ENCODE measurements at places on chromosomes 3 and 15.
A peak's percentile ranks its signal among the peaks of the same experiment; 100 is the strongest.

DNA sequence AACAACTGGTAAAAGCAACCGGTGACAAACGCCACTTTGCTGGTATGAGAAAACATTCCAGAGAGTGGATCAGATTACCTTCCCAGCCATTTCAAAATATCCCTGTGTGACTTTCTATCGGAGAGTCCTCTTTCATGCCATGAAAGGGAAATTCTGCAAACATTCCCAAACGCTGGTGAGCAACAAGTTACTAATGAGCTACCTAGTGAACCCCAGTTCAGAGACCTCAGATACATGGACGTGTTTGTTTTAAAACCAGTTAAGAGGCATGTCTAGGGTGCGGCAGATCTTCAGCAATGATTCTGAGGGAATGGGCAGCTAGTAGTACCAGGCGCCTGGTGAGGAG is 418.2 kb upstream of the NR2F2 start:
- no peak for DNase-seq

GRCh38 chr15:35013370-35013769 is 25.3 kb upstream of the ZNF770 start:
- DNase-seq = peak; percentile 24

- peak; percentile 93 for DNase-seq
These were observed 67.8 kb downstream of the BDH1 start for GRCh38 chr3:197487911-197488391.

DNA sequence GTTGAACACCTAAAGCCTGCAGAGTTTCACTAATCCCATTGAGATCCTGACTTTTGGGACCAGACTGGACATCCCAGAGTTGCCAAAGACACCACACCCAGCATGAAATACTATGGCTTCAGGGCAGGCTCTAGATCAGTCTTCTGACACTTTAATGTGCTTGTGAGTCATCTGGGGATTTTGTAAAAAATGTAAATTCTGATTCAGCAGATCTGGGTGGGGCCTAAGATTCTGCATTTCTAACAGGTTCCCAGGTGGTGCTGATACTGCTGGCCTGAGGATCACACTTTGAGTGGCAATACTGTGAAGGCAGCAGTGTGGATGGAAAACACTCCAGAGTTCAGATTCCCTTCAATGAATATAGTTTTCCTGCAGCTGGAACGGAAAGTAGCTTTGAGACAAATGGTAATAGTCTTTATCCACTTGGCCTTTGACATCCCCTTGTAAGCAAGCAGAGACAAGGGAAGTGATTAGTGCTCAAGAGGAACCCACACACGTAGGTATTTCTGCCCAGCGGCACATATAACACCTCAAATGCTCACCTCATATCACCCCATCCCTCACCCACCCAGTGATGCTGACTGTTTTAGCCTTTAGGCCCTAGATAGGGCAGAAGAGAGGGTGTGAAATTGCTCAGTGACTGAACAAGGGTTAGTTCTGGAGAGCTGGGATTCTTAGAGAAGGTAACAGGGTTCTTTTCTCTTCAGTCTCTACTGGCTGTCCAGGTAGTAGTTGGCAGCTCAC is 51.5 kb upstream of the GSK3B start:
- peak; percentile 49 for DNase-seq

DNA sequence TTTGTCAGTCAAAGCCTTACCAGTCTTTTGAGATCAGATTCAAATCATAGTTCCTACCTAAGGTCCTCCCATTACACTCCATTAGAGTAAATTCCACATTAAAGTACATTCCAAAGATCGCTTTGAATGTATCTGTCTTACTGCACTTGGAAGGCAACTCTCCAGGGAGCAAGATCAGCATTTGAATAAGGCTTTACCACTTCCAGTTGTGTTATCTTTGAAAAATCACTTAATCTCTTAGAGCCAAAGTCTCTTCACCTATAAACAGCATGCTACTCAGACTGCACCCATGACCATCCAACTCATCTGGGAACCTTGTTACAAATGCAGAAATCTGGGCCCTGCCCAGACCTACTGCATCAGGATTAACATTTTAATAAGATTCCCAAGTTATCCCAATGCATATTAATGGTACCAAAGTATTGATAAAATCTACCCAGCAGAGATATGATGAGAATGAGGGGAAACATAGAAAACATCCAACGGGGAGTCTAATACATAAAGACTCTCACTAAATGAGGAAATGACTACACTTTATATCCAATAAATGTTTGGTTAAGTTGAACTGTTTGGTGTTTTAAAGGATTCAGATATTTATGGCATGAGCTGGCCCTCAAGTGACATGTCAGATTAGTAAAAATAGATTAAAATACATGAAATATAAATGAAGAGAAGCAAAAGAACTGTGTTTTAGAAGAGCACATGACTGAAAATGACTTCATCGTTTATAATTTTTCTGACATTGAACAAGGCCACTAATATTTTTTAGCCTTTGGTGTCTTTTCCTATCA is 75.9 kb downstream of the TNIK start:
- DNase-seq = peak; percentile 15

DNA sequence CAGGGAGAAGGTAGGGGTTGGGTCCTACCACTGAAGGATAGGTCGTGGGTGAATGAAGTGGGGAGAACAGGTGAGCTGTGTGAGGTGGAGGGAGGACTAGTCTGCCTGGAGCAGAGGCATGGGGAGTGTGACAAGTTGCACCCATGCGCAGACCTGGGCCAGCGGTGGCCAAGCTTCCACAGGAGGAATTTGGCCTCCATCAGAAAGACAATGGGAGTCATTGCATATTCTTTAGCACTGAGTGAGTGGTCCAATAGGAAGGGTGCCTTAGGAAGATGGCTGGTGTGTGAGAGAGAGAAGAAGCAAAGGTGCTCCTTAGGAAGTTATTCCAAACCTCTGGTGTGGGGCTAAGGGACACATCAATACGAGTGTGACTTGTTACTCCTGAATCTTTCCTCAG is 191.1 kb downstream of the KCNAB1 start:
- DNase-seq = no peak

GRCh38 chr15:39312984-39313383 is 267.9 kb upstream of the THBS1 start:
- no peak for DNase-seq
